HepG2 (cell line): ENCODE measurements at places on chromosomes 4 and X. TPM values are rescaled to one million over a fixed set of nuclear protein-coding genes. Genes with fewer than 3 reads are reported as not detected.

GRCh38 chr4:93749292-93749761, 79.2 kb upstream of the ATOH1 start:
- DNase-seq = no peak

- DNase-seq = no peak
Measured at GRCh38 chr4:115660465-115660864, 547.0 kb upstream of the NDST4 start.

- DNase-seq = no peak
Measured at GRCh38 chrX:136250191-136251040, 784 bp downstream of the MAP7D3 start.

DNA sequence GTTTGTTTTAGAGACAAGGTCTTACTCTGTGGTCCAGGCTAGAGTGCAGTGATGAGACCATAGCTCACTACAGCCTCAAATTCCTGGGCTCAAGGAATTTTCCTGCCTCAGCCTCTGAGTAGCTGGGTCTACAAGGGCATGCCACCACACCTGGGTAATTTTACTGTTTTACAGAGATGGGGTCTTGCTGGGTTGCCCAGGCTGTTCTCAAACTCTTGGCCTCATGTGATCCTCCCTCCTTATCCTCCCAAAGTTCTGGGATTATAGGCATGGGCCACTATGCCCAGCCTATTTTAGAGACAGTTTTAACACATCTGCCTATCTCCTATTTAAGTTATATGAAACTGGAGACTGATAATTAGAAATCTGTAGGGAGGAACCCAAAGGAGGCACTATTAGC, 53.8 kb downstream of the SPRY1 start:
- DNase-seq = no peak

- no peak for DNase-seq
Measured at GRCh38 chr4:162015090-162015489, 148.7 kb downstream of the FSTL5 start.

DNA sequence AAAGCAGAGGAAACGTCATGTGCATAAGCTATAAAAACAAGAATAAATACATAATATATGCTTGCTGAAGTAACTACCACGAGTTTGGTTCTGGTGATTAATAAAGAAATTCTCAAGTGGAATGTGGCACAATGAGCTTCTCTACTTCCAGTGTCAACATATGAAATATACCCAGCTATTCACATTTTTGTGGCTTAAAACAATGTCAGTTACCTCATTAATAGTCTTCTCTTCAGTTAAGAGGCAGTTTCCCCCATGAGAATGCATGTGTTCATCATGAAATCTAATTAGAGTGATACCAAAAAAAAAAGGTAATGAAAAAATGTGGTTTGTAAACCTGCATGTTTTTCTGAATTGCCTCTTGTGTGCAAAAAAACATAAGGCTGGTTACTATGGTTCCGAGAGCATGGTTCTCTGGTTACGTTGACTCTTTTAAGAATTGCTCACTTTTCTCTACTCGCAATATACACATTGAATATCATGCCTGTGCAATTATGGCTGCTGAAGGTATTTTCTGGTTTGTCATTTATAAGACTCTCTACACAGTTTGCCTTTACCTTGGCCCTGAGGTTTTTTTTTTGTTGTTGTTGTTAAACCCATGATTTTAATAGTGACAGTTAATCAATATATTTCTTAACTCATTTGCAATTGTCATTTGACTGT, 108.2 kb downstream of the PCDH7 start:
- no peak for DNase-seq

DGKK gene
- total RNA-seq = 24.0 and 43.2 TPM in 2 replicates

SULT1E1 gene
- 3.7 and 3.9 TPM in 2 replicates for total RNA-seq
